ENCODE measurements at places on chromosomes 6 and 20. TPM values are rescaled to one million over a fixed set of nuclear protein-coding genes. Genes with fewer than 3 reads are reported as not detected.
A peak's percentile ranks its signal among the peaks of the same experiment; 100 is the strongest.

- DNase-seq, result no peak
Measured at GRCh38 chr6:145187491-145188206, 547.7 kb downstream of the EPM2A start.

The KCNS1 gene
- 0.55 TPM for polyA plus RNA-seq

DNA sequence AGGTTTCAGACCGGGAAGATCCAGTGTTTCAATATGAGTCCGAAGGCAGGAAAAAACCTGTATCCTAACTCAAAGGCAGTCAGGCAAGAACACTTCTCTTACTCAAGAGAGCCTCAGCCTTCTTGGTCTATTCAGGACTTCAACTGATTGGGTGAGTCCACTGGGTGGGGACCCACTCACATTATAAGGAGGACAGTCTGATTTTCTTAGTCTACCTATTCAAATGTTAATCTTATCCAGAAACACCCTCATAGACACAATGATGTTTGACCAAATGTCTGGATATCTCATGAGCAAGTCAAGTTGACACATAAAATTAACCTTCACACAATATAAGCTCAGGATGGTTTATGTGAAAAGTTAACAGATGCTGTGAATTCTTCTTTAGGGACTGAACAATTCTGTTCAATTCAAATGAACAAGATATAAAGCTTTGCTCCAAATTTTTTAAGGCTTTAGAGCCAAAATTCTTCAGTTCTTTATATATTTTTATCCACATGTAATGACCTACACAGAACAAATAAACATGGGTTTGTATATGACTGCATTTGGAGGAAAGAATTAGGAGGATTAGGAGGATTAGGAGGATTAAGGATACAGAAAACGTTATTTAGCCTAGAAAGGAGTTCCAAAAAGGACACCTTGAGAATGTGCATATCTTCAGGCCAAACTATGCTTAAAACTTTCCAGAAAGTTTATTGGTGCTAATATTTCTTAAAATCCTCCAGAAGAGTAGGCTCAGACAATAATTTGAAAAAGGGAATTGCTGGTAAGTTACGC is 35.3 kb upstream of the LAMA2 start:
- DNase-seq, result no peak

The SLC35F1 gene
- 3.9 TPM for polyA plus RNA-seq

DNA sequence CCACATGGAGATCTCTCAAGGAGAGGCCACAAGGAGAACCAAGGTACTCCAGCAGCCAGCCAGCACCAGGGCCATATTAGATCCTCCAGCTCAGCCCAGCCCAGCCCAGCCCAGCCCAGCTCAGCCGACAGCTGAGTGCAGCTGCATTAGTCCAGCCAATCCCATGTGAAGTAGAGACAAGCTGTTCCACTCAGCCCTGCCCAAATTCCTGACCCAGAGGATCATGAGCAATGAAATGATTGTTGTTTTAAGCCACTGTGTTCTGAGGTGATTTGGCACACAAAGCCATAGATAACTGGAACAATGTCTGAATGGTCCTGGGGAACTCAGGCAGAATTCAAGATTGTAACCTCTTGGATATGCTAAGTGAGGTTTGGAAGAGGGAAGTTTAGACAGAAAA is 59.5 kb upstream of the BMP2 start:
- DNase-seq, result no peak

The KCNK16 gene
- not detected for polyA plus RNA-seq

- DNase-seq, result peak; percentile 48
Measured at GRCh38 chr6:56637640-56638039, 5.0 kb downstream of the DST start.

DNA sequence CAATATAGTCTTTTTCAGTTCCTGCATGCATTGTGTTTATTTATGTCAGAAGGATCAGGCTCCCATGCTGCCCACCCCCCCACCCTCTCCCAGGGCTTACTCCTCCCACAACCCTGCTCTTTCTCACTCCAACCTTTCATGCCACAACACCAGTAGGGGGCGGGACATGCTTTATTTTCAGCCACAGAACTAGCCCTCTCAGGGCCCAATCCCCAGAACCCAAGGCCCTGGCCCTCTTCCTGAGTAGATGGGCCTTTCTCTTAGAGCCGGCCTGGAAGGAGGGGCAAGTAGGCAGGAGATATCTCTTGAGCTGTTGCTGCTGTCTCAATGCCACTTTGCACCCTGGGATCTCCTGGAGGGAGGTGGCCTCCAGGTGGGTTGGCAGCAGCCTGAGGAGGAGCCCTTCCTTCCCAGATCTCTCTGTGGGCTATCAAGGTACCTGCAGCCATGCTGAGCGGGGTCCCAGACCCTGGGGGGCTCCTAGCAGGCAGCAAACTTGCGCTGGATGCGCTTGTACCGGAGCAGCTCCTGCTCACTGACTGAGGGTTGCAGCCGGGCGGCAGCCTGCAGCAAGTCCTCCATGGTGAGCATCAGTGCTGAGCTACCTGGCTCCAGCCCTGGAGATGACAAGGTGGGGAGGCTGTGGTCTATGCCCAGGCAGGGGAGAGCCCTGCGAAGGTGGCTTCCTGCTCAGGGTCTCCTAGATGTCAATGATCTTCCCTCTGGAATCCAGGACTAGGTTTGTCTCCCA is 3.5 kb downstream of the GNMT start:
- no peak for DNase-seq

- peak; percentile 21 for DNase-seq
Measured at GRCh38 chr6:144150710-144151657, 667 bp downstream of the STX11 start.

The SNRPB gene
- polyA plus RNA-seq, result 125 TPM

DNA sequence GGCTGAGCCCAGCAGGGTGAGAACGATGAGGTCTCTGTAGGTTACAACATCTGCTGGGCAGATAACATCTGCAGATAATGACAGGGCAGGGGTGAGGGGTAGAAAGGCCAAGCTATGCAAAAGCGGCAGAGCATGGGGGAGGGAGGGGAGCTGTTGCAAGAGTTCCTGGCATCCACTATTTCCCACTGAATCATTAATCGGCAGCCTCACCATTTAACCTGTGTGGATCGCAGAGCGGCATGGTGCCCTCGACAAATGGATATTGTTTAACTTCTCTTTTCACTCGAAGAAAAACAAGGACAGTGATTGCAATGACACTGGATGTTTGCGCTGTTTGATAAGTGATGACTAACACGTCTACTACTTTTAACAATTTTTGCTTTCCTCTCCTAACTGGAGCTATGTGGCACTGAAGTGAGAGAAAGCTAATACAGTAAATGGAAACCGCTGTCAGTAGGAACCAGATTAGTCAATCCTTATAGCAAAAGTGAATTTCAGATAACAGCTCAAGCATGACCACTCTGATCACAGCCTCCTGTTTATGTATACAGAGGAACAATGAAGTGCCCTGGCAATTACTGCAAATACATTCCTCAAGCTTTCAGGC is 381.5 kb downstream of the TFAP2A start:
- peak; percentile 22 for DNase-seq

All from left kidney (tissue), 8 donors.